ENCODE measurements at places on chromosomes 3 and 15.
A peak's percentile ranks its signal among the peaks of the same experiment; 100 is the strongest.

- no peak for DNase-seq
These were observed 95.7 kb downstream of the PPM1L start for GRCh38 chr3:160851629-160852210.

GRCh38 chr3:42012383-42012934 is 50.6 kb upstream of the ULK4 start:
- no peak for DNase-seq

DNA sequence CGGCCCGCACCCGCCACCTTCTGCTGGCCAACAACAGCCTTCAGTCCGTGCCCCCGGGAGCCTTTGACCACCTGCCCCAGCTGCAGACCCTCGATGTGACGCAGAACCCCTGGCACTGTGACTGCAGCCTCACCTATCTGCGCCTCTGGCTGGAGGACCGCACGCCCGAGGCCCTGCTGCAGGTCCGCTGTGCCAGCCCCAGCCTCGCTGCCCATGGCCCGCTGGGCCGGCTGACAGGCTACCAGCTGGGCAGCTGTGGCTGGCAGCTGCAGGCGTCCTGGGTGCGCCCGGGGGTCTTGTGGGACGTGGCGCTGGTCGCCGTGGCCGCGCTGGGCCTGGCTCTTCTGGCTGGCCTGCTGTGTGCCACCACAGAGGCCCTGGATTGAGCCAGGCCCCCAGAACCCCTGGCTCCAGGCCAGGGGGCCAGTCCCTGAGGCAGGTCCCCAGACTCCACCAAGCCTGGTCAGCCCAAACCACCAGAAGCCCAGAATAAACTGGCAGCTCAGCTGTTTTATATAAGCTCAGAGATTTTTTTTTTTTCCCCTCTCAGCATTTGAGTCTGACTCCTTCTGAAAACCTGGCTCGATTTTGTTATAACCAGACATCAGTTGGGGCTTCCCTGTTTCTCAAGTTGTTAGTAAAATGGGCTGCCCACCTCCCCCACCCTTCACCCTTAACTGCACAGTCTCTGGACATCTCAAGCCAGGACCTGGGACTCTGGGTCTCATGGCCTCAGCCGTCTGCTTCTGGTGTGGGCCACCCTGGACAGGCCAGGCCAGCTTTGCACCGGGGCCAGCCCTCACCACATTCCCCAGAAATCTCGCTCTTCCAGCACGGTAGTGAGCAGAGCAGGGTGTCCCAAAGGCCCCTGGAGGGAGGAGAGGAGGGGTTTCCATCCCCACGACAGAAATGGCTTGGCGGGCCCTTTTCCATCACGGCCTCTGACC is 1.6 kb downstream of the GP9 start:
- DNase-seq = no peak

DNA sequence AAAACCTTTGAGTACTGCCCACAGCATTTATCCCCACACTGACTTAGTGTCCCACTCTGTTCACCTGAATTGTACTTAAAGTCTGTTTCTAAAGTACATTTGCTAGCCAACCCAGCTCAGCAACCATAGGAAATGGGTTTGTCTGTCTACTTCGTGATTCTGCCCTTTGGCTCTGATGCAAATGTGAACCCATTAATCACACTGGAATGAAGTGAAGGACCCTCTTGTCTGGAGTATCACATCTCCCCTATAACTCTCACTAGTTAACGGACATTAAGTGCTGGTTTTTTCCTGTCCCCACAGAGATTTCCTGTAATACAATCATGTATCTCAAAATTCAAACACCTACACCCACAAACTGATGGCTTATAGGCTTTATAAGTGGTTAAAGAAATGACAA is 20.5 kb downstream of the EID1 start:
- DNase-seq = no peak

DNA sequence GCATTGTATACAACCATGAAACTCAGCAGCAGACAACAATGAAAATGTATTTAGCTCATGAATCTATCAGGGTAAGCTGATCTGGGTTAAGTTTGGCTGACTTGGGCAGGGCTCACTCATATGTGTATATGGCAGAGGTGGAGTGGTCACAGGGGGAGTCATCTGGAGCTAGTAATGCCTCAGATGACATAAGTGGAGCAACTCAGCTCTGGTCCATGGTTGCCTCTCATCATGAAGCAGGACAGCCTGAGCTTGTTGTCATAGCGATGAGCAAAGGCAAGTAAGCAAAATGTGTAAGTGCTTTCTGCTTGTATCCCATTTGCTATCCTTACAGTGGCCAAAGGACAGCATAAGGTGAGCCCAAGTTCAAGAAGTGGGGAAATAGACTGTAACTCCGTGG is 64.5 kb downstream of the ALCAM start:
- DNase-seq = no peak

DNA sequence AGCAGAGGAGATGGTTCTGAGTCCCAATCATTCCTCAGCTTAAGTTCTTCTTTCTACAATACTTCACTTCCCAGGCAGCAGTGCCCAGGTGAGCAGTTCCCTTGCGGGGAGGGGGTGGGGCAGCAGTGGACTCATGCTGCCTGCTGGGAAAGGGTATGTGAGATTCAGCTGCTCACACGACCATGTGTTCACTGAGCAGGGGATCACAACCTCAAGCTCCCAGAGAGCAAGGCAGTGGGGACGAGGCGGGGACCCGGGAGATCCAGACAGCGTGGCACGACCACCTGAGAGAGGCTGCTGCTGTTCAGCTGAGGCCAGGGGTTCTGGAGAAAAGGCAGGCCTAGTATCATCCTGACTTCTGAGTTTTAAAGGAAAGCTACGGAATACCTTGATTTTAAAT is 166.6 kb downstream of the XXYLT1 start:
- no peak for DNase-seq

DNA sequence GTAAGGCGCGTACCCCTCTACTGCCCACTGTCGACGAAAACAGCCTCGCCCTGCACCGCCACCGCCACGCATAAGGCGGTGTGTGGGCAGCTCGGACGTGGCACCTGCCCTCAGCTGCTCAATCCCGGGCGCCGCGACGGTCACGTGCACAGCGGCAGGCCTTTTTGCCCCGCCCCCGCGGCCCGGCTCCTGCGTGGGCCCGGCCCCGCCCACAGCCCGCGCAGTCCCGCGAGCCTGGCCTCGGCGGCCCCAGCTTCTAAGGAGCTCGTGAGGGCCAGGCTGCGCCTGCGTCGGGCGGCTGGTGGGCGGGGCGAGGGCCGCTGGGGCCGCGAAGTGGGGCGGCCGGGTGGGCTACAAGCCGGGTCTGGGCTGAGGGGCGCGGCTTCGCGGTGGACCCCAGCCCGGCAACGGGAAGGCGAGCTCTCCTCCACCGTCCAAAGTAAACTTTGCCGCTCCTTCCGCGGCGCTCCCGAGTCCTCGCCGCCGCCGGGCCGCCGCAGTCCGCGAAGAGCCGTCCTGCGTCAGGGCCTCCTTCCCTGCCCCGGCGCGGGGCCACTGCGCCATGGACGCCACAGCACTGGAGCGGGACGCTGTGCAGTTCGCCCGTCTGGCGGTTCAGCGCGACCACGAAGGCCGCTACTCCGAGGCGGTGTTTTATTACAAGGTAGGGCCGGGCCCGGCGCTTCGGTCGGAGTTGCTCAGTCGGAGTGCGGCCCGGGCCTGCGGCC is at the start of gene CAPN7:
CAPN7 (plus strand) TSS at position 313 of the 728 bp plus-strand sequence; CDS start at position 563, 250 bp downstream.
- DNase-seq = peak; percentile 92

DNA sequence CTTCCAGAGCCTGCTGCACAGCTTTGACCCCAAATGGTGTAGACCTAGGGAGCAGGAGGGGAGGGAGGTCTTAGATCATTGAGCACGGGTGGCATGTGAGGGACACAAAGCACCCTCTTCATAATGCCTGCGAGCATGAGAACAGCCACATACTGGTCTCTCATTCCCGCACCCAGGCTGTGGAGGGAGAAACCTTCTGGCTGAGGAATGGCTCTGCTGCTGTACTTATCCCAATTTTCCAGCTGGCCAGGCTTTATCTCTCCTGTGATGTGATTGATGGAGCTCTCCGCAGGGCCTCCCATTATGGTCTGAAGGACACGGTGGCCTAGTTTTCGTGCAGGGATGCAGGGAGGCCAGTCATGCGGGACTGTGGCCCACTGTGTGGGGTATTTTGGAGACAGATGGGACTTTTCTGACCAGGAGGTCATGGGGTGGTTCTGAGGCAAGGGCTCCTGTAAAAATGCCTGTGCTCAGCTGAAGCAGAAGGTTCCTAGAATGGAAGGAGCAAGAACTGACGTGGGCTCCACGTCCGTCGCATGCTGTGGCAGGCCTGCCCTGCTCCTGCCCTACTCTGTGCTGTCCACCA is 251.5 kb downstream of the PLCL2 start:
- DNase-seq = no peak

DNA sequence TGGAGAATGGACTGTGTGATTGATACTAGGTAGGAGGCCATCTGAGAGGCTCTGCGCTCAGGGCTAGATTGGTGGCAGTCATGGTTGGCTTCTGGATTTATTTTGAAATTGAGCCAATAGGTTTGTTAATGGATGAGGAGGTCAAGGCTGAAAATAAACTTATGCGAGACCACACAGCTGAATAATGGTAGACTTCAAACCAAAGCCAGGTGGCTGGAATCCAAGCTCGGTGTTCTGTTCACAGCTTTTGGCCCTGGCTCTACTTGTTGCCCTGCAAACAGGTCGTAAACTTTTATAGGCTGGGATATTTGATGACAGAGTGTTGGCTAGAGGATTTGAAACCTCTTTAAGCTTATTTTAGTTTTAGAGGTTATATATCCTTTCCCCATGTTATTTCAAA is 160.4 kb downstream of the CHL1 start:
- no peak for DNase-seq

GRCh38 chr3:99298661-99299060 is 339.7 kb upstream of the COL8A1 start:
- DNase-seq = no peak

DNA sequence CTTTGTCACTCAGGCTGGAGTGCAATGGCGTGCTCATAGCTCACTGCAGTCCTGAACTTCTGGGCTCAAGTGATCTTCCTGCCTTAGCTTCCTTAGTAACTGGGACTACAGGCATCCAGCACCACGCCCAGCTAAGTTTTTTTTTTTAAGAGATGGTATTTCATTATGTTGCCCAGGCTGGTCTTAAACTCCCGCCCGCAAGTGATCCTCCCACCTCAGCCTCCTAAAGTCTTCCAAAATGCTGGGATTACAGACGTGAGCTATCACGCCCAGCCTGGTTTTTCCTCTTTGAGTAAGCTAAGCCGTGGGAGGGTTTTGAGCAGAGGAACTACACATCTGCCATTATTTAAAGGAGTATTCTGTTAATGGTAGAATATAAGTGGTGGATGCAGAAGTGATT is 7.4 kb upstream of the LRRFIP2 start:
- DNase-seq = no peak

DNA sequence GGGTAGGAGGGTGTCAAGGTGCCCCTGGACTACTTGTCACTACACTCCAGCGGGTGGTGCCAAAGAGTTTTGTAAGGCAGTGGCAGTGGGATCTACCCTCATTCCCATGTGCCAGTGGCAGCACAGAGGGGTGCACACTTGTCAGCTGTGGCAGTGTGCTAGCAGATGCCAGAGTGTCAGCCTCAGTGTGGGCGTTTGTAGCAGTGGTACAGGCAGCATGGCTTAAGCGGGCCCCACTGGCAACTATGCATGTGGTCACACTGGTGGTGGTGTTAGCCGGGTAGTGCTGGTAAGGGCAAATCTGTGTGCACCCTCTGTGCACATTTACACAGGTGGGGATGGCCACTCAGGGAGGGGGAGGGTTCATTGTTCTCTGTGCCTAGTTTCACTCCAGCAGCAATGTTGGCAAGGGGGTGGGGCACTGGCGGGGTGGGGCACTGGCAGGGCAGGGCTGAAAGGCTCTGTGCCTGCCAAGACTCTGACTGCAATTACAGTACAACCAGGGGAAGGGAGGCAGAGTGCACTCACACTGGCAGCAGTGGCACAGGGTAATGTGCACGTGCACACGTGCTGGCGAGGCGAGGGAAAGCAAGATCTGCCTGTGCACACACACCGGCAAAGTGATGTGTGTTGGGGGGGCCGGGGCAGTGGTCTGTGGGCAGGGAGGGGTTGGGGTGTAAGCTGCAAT is 31.8 kb downstream of the MYO9A start:
- no peak for DNase-seq

DNA sequence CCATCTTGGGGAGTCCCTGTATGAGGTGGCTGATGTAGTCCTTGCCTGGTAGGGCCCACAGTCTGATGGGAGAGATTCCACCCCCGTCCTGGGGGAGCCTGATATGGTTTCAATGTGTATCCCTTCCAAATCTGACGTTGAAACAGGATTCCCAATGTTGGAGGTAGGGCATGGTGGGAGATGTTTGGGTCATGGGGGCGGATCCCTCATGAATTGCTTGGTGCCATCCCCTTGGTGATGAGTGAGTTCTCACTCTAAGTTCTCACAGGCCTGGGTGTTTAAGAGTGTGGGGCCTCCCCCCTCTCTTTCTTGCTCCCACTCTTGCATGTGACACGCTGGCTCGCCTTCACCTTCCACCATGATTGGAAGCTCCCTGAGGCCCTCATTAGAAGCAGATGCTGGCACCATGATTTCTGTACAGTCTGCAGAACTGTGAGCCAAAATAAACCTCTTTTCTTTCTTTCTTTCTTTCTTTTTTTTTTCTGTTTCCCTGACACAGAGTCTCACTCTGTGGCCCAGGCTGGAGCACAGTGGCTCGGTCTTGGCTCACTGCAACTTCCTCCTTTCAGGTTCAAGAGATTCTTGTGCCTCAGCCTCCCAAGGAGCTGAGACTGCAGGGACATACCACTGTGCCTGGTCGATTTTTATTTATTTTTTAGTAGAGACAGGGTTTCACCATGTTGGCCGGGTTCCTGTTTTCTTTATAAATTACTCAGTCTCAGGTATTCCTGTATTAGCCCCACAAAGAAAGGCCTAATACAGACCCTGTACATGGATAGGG is 28.6 kb downstream of the ITGA11 start:
- no peak for DNase-seq

DNA sequence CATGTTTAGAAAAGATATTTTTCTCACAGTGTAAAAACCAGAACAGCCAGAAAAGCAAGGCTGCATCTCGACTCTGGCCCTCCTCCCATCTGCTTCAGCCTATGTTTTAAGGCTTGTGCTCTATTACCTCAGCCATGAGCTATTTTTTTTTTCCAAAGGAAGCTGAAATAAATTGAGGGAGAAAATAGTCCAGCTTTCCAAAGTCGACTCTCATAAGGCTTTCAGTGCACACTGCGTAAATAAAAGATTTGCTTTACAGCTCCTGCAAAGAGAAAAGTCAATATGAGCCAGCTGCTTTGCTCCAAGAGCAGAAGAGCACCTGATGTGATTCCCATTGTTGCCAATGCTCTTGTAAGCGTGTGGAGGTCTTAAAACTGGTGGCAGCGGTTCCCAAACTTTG is 26.7 kb downstream of the SCG3 start:
- DNase-seq = no peak

DNA sequence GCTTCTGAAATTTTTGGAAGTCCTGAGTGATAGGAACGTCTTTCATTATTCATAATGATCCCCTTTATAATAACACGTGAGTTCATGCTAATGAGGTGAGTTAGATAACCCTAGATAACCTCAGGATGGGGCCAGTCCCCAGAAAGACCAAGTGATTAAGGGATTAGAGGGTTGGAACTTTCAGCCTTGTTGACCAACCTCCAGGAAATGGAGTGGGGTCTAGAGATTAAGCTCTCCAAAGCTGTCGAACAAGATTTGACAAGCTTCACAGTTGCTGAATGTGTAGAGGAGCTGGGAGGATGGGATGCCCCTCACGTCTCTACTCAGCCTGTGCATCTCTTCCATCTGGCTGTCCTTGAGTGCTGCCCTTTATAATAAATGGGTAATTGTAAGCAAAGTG is 107.1 kb downstream of the ZMAT3 start:
- no peak for DNase-seq
